Activated CD8-positive, alpha-beta memory T cell treated with anti-CD3 and anti-CD28 coated beads, Interleukin-2, amount 50 U/mL, for 48 hours (primary cell): ENCODE measurements at places on chromosomes 6 and 20.
A peak's percentile ranks its signal among the peaks of the same experiment; 100 is the strongest.

DNA sequence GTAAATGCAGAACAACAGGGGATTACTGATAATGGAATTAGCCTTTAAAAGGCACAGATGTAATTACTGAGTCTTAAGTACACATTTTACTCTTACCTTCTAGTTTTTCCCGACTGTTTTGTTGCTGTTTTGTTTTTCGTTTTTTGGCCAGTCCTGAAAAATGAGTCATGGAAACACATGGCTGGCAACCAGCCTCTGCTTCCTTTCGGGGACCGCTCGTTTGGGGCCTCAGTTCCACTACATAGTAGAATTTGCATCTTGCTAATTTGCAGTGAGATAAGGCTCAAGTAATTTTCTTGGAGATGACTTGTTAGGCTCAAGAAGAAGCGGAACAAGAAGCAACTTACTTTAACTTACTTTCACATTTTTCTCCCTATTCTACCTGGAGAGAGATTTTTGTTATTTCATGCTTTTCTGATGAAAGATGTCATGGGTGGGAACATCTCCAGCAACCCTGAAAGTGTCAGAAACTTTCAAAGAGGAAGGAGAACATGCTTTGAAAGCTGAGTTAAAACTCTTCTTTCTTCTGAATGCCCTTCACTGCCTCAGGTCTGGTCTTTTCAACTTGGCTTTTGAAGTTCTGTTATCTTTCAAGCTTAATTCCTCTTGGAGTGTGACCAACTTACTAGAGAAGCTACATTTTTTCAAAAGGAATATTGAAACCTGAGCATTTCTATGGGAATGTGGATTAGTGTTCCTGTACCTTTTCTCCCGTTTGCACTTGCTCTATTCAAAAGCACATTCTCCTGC lies 71.5 kb upstream of the HDAC2 start:
- DNase-seq, result no peak

DNA sequence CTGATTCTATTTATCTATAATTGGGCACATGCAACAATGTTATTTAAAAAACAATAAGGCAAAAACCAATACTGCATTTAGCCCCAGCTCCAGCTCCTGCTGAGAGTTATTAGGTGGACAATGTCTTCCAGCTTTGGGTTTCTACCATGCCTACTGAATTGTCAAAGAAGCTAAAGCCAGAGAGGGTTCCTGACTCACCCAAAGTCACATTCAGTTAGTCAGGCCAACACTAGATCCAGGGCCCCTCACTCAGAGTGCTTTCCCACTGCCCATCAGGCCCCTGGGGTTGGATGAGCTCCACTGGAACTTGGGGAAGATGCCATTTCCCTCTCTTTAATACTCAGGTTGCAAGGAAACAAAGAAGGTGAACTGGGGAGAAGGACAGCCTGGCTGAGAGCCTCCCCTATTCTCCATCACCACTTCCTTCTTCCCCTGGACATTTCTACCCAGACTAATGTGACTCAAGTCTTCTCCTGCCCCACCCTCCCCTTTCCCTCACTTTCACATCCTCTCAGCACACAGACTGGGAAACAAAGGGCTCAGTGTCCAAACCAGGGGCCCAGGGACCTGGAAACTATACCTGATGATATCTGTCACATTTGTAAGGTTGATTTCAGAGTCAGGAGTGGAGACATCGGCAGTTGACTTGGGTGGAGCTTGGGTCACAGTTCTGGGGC lies 6.0 kb downstream of the TREM1 start:
- DNase-seq, result no peak

GRCh38 chr6:111105578-111105977 lies 18.3 kb downstream of the SLC16A10 start:
- no peak for DNase-seq

- no peak for DNase-seq
Observed at GRCh38 chr6:35368038-35368887, 25.9 kb downstream of the PPARD start.

- DNase-seq, result no peak
Observed at GRCh38 chr6:137754866-137755265, 112.2 kb upstream of the TNFAIP3 start.

DNA sequence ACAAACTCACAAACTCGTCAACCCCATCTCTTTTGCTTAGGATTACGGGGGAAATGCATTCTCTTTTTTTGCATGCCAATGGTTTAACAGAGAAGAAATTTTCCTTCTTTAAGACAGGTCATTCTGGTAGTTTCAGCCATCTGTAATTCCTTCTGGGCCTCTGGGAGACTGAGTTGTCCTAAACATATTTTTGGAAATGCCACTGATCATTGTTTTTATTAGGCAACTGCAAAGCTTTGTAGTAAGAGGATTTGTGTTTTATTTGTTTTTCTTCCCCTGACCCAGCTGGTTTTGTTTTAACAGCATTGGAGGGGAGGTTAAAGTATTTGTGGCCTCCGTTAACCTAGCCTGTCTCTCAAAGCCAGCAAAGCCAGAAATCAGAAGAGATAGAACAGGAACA lies 73.1 kb upstream of the ISM1 start:
- no peak for DNase-seq

DNA sequence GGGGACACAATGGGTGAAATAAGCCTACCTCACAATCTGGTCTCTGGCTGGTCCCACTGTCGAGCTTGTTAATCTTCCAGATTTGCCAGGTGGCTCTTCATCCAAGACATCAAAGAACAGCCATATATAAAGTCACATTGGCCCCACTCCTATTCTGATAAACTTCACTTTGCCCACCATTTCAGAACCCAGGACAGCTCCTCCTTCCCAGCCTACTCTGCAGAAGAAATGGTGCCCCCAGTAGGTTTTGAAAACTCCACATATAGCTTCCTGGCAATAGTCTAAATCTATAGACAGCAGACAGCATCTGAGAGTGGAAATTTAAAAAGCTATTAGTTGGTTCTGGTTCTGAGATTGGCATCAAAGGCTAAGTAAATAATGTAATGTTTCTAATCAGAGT lies 143.1 kb upstream of the PCSK2 start:
- DNase-seq, result no peak

DNA sequence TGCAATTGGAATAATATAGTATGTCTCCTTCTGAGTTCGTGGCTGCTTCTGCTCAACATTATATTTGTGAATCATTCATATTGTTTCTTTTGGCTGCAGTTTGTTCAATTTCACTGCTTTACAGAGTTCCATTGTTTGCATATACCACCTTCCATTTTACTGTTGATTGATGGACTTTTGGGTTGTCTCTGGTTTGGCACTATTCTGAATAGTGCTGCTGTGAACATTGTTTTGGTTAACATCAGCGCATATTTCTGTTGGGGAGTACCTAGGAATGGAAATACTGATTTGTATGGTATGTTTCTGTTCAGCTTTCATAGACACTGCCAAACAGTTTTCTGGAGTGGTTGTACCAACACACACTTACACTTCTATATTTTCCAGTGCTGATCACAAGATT lies 46.9 kb downstream of the UST start:
- no peak for DNase-seq

DNA sequence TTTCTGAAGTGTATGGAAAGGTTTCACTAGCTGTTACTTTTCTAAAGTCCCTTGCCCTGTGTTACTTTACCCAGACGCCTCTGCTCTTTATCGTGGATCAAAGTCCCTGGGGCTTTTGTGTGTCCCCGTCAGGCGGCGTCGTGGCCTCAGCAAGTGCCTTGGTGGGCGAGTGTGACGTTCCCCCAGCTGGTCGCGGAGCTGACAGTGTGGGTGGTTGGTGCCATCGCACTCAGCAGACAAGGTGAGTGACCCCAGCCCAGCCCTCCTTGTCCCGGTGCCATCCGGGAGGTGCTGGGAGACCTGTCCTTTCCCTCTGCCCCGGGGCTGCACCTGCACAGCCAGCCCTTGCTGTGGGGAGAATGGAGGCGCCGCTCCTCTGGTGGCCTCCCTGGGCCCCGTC lies 27.3 kb upstream of the TCFL5 start:
- no peak for DNase-seq

- peak; percentile 60 for DNase-seq
Observed at GRCh38 chr6:125748406-125749172, 843 bp upstream of the HEY2 start.

DNA sequence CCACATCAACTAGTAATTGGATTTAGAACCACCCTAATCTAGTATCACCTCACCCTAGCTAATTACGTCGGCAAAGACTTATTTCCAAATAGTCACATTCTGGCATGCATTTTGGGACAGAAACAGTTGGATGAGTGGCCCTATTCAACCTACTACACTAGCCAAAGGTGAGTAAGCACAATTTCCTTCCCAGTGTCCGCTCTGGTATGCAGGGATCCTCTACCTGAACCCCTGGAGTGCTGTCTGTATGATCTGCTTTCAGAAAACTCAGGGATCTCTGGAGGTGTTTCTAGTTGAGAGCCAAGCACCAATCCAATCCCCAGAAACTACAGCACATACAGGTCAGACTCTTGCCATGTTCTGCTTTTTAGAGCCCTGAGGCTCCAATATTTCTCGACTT lies 717.4 kb upstream of the MANEA start:
- DNase-seq, result no peak

- no peak for DNase-seq
Observed at GRCh38 chr6:125846292-125847024, 55.7 kb downstream of the NCOA7 start.

DNA sequence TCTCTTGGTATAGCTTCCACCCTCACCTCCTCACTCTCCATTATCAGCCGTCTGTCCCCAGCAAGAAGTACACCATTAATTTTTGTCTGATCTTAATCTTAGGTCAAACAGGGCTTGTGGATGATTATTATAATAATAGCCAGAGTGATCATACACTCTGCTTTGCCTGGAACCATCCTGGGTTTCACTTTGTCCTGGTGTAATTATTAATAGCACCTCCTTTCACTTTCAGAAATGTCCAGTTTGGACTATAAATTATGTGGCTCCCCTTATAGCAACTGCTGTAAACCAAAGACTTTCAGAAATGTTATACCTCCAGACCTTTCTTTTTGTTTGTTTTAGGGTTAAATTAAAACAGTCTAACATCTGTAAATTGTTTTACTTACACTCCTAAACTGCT lies 951 bp upstream of the TRIM31 start:
- no peak for DNase-seq

- no peak for DNase-seq
Observed at GRCh38 chr20:3405139-3405538, 2.3 kb downstream of the DNAAF9 start.

DNA sequence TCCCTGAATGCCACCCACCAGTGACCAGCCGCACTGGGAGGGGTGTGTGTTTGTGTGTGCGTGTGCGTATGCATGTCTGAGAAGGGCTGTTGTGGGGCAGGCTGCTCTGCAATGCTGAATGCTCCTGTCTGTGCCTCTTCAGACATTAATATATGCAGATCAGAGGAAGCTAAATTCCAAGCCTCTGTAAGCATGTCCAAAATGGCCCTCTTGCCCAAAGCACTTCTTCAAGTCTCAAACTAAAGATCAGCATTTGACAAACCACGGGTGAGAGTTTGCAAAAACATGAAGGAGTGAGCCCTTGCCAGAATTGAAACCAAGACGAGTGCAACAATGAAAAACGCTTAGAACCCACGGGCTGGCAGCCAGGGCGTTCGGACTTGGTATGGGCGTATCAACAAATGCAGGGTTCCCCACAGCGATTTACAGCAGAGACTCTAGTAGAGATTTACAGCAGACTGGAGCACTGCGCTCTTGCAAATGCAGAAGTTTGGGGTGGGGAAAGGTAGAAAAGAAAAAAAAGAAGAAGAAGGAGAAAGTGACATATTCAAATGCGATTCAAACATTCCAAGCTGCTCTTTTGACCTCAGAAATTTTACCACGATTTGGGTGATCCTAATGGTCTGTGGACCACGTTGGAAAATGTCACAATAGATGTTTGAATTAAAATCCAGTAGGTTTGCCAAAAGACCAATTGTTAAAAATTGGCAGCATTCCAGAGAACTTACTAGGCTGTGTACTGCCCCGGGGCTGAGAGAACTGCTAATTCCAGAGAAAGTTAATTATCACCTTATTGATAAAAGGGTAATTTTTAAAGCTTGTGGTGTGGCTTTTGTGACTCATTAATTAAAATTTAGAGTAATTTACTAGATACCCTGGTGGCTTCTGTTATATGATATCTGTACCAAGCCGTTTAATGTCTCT lies 3.5 kb downstream of the SCML4 start:
- peak; percentile 66 for DNase-seq

DNA sequence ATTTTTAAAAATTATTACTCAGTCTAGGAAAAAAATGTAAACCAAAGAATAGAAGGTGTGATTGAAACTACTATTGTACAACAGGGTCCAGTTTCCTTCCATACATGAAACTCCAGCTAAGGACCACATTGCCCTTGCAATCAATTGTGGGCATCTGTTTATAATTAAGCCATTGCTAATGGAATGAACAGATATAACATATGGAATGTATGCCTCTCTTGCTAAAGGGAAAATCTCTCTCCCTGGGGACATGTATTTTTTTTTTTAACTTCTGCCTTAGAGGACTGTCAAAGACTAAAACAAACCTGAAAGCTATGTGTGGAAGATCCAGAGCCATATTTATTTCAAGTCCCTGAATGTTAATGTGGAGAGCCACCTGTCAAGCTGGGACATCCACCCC lies 336.8 kb upstream of the MANEA start:
- DNase-seq, result no peak

- no peak for DNase-seq
Observed at GRCh38 chr6:160088069-160088783, 33.4 kb upstream of the SLC22A1 start.

DNA sequence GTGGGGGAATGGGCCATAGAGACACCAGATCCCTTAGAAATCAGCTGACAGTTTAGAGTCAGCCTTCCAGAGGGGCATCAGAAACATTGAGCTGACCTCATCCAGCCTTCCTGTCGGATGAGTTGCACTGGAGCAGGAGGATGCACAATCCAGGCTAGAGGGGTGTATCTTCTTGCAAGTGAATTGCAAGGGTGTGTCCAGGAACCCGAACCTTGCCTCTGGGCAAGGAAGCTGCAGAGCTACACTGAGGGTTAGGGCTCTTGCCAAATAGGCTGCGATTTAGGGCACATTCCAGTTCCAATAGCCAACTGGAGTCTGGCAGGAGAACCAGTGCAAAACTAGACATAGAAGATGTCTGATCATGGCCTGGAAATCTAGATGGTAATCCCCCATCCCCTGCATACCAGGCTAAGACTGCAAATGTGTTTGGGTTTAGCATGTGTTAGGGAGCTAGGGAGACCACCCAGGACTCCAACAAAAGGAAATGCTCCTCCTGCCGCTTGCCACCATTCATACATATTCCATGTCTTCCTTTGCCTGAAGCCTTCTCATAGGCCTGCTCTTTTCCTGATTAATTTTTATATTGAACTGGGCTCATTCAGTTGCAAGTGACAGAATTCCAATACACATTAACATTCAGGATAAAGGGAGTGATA lies 6.3 kb upstream of the UTRN start:
- no peak for DNase-seq

DNA sequence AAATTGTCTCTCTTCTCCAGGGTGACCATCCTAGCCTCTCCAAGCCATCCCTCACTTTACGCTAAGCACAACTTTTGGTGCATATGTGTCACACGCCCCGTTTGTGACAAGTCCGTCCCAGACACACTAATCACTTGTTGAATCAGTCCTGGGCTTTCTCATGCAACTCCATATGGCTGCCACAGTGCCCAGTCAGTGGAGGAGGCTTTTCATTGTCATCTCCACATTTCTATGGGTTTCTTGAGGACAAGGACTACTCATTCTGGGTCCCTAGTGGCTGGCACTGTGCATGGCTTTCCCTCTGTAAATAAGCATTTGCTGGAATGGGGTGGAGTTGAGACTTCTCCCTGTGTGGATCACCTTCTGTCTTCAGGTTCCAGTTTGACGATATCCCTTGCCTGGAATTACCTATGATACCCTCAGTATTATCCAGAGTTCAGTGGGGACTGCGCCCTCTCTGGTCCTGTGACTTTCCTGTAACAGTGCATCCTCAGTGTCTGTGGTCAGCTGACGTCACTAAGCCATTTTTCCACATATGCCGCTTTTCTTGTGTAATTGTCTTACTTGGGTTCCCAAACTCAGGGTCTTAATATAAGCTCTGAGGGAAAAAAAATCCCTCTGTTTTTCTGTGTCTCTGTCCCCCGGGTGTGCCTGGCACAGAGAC lies 59.8 kb upstream of the MYL9 start:
- DNase-seq, result no peak
